ENCODE measurements at places on chromosomes 4 and X.

DNA sequence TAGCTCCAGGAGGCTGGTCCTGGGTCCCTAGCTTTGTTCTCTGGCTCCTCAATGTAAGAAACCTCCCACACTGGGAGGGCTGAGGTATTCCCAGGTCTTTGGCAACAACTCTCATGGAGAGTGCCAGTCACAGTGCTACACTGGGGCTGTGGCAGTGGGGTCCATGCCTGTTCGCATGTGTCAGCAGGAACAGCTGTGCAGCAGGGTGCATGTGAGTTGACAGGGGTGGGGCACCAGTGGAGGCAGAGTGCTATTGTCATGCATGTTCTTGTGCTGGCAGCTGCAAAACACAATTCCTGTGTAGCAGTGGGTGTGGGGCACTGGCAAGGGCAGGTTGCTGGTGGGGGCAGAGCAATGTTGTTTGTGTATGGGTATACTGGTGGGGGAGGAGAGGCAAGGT lies 246.0 kb downstream of the CXXC4 start:
- no peak for DNase-seq

GRCh38 chrX:57918750-57919436 lies 8.6 kb upstream of the ZXDA start:
- no peak for DNase-seq

DNA sequence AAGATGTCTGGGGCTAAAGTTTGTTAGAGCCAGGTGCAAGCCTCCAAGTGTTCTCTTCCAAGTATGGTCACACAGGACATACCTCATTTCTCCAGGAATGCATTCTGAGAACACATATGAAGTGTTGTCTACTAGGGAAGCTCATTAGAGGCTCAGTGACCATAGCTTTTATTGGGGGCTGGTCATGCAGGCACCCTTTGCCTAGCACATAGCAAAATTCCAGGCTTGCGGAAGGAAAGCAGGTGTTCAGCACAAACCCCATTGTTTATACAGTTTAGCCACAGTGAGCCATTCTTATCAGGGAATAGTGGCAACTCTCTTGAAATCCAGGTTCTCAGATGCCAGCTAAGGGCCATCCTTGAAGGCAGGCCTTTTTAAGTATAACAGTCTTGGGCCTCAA lies 339.4 kb upstream of the ZCCHC13 start:
- DNase-seq, result no peak

DNA sequence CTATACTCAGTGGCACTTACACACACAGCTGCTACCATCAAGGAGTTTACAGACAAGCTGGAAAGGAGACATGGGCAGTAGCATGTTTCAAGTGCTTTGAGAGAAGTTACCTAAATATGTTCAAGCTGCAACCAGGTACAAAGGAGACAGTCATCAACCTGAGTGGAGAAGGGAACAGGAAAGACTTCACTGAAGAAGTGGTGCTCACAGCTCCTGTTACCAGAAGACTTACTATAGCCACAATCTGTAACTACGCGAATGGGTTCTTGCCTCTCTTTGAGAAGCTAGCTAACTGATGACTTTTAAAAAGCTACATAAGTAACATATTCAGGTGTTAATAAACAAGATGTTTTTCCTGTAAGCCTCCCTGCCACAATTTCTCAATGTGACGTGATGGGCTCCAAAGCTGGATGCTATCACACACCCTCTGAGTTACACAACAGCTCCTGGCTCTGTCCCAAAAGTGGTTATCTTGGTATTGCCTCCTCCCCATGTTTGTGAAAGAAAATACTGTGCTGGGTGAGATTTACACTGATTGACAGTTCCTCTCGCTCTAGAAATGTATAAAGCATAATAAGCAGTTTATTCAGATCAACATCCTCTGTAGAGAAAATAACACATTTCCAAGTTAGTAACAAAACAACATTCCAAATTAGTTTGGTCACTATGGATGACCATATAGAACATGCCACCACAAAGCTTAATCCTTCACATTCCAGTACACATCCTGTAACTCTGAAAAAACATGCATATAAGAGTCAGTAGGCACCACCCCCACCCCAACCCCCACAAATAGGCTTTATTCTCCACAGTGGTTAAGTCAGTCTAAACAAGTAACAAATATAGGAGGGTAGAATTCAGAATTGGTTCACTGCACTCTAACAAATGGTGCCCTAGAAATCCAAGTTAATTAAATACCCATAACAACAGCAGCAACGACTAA lies 81.8 kb downstream of the FRYL start:
- DNase-seq, result no peak

- no peak for DNase-seq
Observed at GRCh38 chrX:102723456-102723855, 2.9 kb downstream of the GPRASP3 start.

GRCh38 chr4:53775381-53775780 lies 184.1 kb upstream of the LNX1 start:
- DNase-seq, result no peak

All from T-helper 22 cell (primary cell).